ENCODE measurements at places on chromosomes 3 and 15.
A peak's percentile ranks its signal among the peaks of the same experiment; 100 is the strongest.

- no peak for DNase-seq
These were observed 204.4 kb upstream of the THBS1 start for GRCh38 chr15:39376371-39376909.

- DNase-seq, result no peak
These were observed 9.2 kb downstream of the ACAA1 start for GRCh38 chr3:38127611-38128302.

DNA sequence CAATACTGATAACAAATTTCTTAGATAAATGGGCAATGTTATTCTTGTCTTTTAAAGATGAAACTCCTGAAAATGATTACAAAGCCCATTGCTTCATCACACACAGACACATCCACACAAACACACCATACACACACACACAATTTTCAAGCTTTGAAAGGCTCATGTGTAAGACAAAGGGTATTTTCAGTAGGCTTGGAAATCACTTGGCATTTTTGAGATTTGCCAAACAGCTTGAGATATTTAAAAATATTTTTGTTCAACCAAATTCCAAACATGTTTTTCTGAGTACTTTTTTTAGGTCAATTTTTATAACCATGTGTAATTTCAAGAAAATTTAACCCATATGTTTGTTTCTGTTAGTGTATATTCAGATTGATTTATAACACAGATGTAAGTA is 283.7 kb downstream of the ROBO2 start:
- peak; percentile 25 for DNase-seq

- DNase-seq, result no peak
These were observed 235.2 kb downstream of the NAALADL2 start for GRCh38 chr3:175094344-175094743.

DNA sequence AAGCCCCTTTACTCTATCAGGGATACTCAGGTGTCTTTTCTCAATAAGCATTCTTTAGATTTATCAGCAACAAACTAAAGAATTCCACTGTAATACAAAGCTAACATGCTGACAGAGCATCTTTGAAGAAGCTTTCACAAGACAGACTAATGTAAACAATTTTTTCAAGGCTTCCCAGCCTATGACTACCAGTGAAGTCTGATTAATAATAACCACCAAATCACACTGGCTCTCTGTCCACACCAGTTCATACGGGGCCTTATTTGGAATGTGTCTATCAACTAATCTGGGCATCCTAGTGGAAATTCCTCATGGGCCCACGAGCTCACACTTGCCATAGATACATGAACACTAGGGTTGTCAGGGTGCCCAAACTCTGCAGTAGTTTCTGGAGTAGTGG is 84.5 kb downstream of the EFL1 start:
- peak; percentile 90 for DNase-seq

DNA sequence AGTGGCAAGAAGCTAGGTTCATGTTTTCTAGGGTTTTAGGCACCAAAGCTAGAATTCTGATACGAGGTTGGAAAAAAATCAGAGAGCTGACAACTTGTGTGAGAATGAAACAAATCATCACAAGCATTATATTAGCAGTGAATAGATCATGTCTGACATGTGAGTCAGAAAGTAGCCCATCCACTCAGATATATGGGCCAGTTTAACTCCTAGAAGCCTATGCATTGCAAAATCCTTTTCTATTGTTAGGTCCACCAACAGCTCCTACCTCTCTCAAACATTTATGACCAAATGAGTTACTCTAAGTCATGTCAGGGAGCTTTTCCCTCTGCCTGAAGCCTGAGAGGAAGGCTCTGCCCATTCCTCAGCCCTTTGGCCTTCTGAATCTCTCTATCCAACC is 44.0 kb downstream of the KBTBD12 start:
- peak; percentile 46 for DNase-seq

GRCh38 chr3:117763561-117763960 is 1054.0 kb downstream of the TUSC7 start:
- DNase-seq, result no peak

DNA sequence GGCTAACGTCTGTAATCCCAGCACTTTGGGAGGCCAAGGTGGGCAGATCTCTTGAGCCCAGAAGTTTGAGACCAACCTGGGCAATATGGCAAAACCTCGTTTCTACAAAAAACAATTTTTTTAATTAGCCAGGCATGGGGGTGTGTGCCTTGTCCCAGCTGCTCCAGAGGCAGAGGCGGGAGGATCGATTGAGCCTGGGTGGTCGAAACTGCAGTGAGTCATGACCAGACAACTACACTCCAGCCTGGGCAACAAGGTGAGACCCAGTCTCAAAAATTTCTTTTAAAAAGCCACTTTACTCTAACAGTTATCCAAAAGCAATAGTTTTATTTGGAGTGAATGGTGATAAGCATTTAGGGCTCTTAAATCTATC is 12.5 kb downstream of the TRIM59 start:
- no peak for DNase-seq

- DNase-seq, result no peak
These were observed 846.9 kb downstream of the NSUN3 start for GRCh38 chr3:94909726-94910125.

GRCh38 chr3:12741209-12741608 is 17.9 kb downstream of the TMEM40 start:
- no peak for DNase-seq

- DNase-seq, result no peak
These were observed 447.8 kb downstream of the MECOM start for GRCh38 chr3:169215461-169216352.

DNA sequence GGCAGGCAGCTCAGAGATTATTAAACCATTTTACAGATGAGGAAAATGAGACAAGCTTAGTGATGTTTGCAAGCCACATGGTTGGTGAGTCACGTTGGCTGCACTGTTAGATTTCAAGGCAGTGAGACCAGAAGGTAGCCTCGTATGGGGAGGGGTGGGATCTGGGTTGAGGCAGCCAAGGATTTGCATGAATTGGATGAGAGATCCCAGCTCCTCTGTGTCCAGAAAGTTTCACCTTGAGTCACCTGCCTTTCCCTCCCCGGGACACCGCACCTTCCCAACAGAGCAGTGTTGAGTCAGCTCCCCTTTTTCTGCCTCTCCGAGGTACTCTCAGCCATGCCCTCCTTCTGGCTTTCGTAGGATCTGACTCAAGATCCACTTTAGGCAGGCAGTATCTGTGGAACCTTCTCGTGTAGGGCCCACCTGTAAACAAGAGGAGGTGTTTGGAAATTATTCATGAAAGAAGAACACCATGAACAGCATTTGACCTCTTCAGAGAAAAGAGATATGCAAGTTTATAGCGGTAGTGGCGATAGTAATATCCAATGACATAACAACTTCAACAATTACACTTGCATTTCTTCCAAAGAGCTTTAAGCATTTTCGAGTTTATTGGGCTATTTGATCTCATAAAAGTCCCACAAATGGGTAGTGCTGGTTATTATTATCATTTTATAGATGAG is 46.8 kb upstream of the VPS8 start:
- no peak for DNase-seq

DNA sequence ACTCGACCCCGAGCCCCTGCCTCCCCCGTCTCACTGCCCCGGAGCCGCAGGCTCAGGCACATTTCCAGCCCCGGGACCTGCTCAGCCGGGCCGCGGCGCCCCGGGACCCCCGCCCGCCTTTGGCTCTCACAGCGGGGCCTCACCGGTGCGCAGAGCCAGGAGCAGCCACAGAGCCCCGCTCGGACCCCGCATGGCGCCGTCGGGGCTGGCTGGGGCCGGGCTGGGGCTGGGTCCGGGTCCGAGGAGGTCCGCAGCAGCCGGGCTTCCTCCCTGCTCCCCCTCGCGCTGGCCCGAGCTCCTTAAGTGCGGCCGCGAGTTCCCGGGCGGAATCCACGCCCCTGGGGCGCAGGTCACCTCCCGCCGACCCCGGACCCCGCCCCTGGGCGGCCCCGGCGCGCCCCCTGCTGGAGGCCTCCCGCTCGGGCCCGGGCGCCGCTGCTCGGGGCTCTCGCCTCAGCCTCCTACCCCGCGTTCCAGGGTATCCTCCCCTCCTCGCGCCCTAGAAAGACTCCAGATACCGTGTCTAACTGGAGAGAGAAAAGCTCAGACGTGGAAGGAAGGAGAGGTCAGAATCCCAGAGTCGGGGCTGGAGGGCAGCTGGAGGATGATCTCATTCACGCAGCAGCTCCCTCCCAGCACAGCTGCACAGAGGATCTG is at the start of gene MELTF:
MELTF (minus strand) TSS at position 307 of the 657 bp plus-strand sequence; CDS start at position 192, 115 bp downstream.
- DNase-seq, result peak; percentile 36

GRCh38 chr15:74829486-74829885 is 3.1 kb downstream of the CPLX3 start:
- DNase-seq, result no peak

DNA sequence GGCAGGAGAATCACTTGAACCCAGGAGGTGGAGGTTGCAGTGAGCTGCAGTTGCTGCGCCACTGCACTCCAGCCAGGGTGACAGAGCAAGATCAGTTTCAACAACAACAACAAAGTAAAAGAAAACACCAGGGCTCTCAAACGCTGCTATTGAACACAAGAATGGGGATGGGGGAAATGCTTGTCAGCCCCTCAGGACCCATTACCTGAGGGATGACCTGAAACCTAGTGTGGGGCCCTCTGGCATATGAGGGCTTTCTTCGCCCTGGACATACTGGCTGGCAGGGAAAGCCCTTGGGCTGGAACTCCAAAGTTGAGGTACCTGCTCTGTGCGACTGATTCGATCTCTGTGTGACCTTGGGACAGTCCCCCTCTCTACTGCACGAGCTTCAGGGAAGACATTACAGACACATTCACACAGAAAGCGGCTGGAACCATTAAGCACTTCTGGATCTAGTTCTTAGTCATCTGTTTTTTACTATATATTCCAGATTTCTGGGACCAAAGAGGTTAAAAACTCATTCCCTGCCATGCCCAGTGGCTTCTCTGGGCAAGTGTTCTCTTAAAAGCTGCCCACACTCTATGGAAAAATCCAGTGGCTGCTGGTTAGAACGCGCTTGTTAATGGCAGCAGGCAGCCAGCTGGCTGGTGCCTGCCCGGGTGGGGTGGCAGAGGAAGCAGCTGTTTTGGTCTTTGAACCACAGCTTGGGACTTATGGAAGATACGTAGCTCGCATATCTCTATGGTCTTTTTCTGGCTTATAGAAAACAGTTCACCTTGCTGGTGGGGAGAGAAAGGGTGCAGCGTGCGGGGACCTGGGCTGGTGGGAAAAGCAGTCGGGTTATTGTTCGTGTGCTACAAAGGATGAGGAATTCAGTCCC is 57.2 kb downstream of the ATP1B3 start:
- DNase-seq, result no peak

DNA sequence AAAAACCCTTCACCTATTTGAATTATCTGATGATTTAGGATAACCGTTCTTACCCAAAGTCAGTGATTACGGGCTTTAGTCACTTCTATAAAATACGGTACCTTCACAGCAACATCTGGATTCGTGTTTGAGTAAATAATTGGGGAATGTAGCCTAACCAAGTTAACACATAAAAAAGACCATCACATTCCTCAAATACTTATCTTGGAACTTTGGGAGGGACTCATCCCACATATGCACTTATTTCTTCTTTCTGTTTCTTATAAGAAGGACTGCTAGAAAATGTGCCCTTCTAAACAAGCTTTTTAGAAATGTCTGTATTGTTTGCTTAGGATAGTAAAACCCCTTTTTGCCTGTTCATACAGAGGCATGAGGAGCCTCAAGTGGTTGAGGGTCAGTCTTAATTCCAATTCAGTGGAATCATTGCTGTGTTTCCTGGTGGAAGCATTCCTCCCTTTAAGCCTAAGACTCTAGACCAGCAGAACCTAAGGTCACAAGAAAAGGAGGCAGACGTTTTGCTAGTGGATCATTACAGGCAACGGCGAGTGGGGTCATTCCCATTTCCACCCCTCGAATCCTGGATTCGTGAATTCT is 67.5 kb downstream of the TMEM44 start:
- DNase-seq, result peak; percentile 88

DNA sequence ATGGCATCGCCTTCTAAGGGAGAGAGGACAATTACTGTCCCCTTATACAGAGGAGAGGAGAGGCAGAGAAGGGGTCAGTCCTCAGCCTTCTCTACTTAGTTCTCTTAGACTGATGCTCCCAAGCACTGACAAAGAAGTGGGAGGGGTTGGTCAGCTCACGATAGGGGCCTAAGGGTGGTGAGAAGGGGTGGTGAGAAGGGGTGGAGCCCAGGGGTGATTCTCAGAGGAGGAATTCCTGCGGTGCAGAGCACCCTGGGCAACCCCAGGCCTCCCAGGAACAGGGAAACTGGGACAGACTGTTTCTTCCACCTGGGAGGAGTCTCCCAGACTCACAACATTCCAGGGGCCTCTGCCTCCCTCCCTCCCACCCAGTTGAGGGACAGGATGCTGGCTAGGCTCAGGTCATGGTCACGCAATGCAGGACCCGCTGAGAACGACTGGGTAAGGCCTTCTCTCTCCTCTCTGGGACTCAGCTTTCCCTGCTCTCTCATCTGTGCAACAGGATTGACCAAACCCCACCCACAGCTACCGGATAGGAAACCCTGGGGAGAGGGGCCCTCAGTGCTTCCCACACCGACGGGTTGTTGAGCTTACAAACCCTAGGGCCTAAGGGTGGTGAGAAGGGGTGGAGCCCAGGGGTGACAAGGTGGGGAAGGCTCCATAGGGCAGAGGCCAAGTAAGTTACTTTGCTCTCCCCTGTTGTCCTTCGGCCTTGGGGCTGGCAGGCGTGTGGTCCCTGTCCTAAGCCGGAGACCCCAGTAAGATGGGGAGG is 1.5 kb downstream of the TPRA1 start:
- peak; percentile 68 for DNase-seq

- no peak for DNase-seq
These were observed at the start of gene SQOR for GRCh38 chr15:45634432-45635190. Gene SQOR (plus strand): TSS chr15:45635029. CDS start chr15:45658924, 23,895 bp downstream.

GRCh38 chr3:43953814-43954692 is 263.3 kb downstream of the ABHD5 start:
- peak; percentile 11 for DNase-seq

DNA sequence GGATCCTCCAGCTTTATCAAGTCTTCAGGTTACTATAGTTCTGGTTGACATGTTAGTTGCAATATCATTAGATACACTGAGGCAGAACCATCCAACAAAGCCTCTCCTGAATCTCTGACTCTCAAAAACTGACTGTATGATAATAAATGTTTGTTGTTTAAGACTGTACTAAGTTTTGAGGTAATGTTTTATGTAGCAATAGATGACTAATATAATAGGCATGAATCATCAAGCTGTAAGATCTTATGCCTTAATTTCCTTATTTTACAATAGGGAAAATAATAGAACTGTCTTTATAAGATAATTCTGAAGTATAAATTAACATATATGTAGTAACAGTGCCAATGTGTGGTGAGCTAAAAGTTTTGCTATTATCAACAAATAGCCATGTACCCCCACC is 88.9 kb upstream of the TBC1D5 start:
- no peak for DNase-seq

Measured in fibroblast of upper back skin (primary cell).